ENCODE measurements at places on chromosomes 7 and 10. TPM values are rescaled to one million over a fixed set of nuclear protein-coding genes. Genes with fewer than 3 reads are reported as not detected.

The PRSS37 gene
- not detected for total RNA-seq

- no peak overlapping the region for H3K27ac ChIP-seq
- H3K27me3 ChIP-seq = no peaks in the 10 kb centered on the region
- H3K4me3 ChIP-seq = no peak overlapping the region
- H3K4me1 ChIP-seq = no peaks in the 10 kb centered on the region
- H3K36me3 ChIP-seq = no peaks in the 10 kb centered on the region
These were observed 136.7 kb upstream of the CHST15 start for GRCh38 chr10:124229989-124230634.

The AKR1C8 gene
- not detected for total RNA-seq

DNA sequence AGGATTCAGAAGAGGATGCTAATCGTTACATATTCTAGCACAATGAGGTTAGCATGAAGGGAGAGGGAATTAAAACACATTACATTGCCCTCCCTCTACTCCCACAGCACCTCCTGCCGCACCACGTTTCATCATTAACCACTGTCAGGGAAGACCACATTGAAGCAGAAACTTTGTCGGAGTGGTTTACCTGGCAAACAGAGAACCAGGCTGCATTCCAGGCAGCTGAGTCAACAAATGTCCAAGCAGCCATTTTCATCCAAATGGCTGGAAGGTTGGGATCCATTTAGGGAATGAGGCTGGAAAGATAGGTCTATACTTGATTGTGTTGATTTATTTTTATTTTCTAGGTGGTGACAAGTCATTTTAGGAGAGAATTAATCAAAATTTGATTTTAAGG lies 273.6 kb downstream of the DYNC1I1 start:
- no peaks in the 10 kb centered on the region for H3K4me1 ChIP-seq
- DNase-seq = no peak
- no peaks in the 10 kb centered on the region for H3K36me3 ChIP-seq
- no peak overlapping the region for H3K27ac ChIP-seq
- H3K27me3 ChIP-seq = no peaks in the 10 kb centered on the region

DNA sequence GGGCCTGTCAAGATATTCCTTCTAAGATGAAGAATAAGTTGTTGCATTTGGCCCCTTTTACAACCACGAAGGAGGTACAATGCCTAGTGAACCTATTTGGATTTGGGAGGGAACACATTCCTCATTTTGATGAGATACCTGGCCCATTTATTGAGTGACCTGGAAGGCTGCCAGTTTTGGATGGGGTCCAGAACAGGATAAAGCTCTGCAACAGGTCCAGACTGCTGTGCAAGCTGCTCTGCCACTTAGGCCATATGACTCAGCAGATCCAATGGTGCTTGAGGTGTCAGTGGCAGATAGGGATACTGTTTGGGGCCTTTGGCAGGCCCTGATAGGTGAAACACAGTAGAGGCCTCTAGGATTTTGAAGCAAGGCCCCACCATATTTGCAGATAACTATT lies 704.6 kb downstream of the CCSER2 start:
- H3K4me1 ChIP-seq = no peaks in the 10 kb centered on the region
- H3K4me3 ChIP-seq = no peak overlapping the region
- H3K27ac ChIP-seq = no peak overlapping the region
- DNase-seq = no peak
- H3K27me3 ChIP-seq = no peaks in the 10 kb centered on the region

GRCh38 chr10:63753808-63754207 lies 232.6 kb downstream of the REEP3 start:
- no peak overlapping the region for H3K27ac ChIP-seq
- no peaks in the 10 kb centered on the region for H3K4me1 ChIP-seq
- H3K36me3 ChIP-seq = no peaks in the 10 kb centered on the region
- DNase-seq = no peak

DNA sequence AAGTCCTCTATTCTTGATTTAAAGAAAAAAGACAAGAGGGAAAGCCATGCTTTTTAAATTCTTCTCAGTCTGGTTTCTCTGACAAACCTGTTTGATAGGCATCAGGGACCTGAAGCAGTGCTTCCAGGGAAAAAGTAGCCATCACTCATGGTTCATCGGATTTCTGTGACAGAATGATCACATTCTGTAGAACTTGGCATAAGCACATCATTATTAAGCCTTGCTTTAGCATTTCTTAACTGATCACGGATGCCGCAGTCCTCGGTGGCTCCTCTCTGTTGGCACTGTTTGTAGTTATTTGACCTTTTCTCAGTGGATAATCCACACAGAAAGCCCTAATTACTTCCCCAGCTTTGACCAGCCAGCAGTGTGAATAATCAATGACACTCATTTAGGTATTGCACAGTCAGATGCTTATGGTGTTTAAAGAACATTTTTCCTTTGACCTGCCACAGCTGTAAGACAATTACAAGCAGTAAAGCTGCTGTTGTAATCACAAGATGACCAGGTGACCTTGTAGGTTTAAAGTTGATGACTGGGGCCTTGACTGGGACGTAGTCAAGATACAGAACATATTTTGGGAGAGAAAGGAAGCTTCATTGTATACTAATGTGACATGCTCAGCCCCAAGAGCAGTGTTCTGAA lies 64.4 kb upstream of the SKAP2 start:
- DNase-seq = no peak
- no peak overlapping the region for H3K4me3 ChIP-seq
- H3K27me3 ChIP-seq = no peaks in the 10 kb centered on the region
- no peaks in the 10 kb centered on the region for H3K36me3 ChIP-seq
- H3K4me1 ChIP-seq = no peaks in the 10 kb centered on the region

The SDK1 gene
- total RNA-seq = 0.04 TPM

DNA sequence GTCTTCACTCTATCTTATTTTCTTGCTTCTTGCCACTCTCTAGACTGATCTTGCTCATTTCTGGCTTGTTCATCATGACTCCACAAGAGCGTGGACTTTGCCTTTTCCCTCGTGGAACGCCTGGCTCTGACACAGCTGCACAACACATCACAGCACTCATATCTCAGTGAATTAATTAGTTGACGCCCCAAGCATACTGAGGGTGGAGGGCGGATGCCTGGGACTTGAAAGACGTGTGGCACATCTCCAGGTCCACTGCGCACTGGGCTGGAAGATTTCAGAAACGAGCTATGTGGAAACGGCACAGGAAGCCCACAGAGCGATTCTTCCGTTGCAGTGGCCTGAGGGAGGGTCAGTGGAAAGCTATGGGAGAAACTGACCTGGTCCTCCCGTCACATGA lies 23.6 kb upstream of the PLEKHA1 start:
- no peaks in the 10 kb centered on the region for H3K27me3 ChIP-seq
- no peak overlapping the region for H3K4me3 ChIP-seq
- H3K36me3 ChIP-seq = no peaks in the 10 kb centered on the region
- DNase-seq = no peak

DNA sequence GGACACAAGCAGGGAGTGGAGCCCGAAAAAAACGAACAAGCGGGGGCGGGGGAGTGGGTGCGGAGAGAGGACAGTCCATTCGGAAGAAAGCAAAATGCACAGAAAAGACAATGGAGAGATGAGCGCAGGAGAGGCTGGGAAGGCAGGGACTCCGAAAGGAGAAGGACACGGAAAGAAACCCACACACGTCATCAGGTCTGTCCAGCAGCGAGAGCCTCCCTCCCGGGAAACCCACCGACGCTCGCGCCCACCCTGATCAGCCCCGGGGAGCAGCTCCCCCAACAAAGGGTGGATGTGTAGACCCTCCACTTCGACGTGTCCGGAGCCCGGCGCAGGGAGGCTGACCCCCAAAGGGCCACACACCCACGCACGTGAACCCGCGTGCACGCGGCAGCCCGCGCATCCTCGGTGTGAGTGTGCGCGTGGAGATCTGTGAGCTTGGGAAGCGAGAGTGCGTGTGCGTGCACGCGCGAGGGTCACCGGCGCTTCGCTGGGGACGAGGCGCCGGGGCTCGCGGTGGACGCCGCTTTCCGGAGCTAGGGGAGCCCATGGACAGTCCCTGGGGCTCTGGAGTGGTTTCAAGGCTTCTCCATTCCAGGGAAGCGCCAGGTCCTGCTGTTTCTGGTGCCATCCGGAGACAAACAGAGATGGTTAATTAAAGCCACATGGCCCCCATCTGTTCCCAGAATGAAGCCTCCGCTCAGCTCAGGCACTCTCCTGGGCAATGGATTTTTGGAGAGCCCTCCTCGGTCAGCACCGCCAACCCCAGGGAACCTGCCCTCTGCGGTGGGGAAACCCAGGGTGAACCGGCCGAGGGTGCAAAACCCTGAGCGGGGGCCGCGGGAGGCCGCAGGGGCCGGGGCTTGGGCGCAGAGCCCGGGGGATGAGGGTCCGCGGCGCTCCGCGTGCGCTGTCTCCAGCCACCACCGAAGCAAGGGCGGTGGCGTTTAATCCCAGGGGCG lies 916 bp downstream of the LAMB1 start:
- H3K36me3 ChIP-seq = no peaks in the 10 kb centered on the region
- H3K4me3 ChIP-seq = peak overlapping the region; percentile 8
- peaks cover 15% of the 10 kb centered on the region for H3K27me3 ChIP-seq
- DNase-seq = no peak

The CDNF gene
- 1.2 TPM for total RNA-seq

DNA sequence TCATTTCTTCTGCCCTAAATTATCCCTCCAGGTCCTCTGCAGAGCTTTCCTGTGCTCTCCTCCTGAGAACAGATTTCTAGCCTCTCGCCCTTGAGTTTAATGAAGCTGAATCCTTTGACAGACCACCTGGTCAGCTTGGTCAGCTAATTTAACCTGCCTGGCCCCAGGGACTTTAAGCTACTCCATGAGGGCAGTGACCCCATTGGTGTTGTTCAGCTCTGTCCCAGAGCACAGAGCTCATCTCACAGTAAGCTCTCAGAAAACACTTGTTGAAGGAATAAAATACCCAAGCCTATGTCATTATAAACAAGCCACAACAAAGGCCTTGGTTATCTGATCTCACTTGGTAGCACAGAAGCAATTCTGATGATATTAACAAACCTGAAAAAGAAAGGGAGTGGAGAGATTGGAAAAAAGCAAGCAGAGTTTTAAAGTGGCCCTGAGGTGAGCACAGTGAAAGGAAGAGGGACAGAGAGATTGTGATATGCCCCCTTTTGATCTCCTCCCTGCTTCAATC lies 24.4 kb downstream of the SLC26A4 start:
- H3K4me1 ChIP-seq = no peaks in the 10 kb centered on the region
- H3K27ac ChIP-seq = no peak overlapping the region
- no peaks in the 10 kb centered on the region for H3K27me3 ChIP-seq
- no peaks in the 10 kb centered on the region for H3K36me3 ChIP-seq

The NAT16 gene
- not detected for total RNA-seq

- no peak overlapping the region for H3K27ac ChIP-seq
- DNase-seq = no peak
- no peaks in the 10 kb centered on the region for H3K4me1 ChIP-seq
- H3K4me3 ChIP-seq = no peak overlapping the region
- H3K27me3 ChIP-seq = no peaks in the 10 kb centered on the region
- H3K36me3 ChIP-seq = no peaks in the 10 kb centered on the region
These were observed 285.9 kb upstream of the SMIM30 start for GRCh38 chr7:113404245-113404644.

GRCh38 chr10:114347241-114347640 lies 57.1 kb downstream of the AFAP1L2 start:
- no peak overlapping the region for H3K27ac ChIP-seq
- no peak overlapping the region for H3K4me3 ChIP-seq
- H3K4me1 ChIP-seq = no peaks in the 10 kb centered on the region
- no peaks in the 10 kb centered on the region for H3K36me3 ChIP-seq

The AMPH gene
- not detected for total RNA-seq

The ANKRD61 gene
- not detected for total RNA-seq

DNA sequence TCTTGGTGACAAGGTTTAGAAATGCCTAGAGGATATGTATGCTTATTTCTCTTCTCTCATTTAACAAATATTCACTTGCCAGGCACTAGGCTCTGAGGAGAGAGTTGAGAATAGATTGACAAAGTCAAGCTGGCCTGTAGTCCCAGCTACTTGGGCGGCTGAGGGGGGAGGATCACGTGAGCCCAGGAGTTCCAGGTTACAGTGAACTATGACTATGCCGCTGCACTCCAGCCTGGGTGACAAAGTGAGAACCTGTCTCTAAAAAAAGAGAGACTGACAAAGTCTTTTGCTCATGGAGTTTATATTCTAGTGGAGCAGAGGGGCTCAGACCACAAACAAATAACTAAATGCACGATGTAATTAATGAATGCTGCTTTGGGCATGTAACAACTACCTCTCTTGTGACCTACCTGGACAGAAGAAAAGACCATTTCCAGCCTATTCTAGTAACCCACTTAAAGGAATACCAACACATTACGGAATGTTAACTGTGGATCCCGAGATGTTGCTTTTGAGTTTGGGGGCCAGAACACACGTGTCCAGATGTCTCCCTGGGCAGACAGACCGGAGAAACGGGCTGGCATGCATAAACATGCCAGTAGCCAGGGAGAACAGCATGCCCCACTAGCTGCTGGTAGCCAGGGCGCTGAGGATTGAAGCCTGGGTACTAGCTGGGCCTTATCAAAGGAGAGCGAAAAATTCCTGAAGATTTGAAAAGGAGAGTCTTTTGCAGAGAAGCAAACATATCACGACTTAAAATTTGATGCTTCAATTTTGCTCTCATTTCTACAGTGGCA lies 2.6 kb upstream of the BMPR1A start:
- H3K27me3 ChIP-seq = no peaks in the 10 kb centered on the region
- no peak overlapping the region for H3K27ac ChIP-seq
- H3K36me3 ChIP-seq = no peaks in the 10 kb centered on the region

- H3K36me3 ChIP-seq = no peaks in the 10 kb centered on the region
- H3K27ac ChIP-seq = no peak overlapping the region
- no peak for DNase-seq
- H3K27me3 ChIP-seq = no peaks in the 10 kb centered on the region
- no peak overlapping the region for H3K4me3 ChIP-seq
- H3K4me1 ChIP-seq = no peaks in the 10 kb centered on the region
These were observed 61.7 kb downstream of the VIM start for GRCh38 chr10:17289763-17290162.

The AUTS2 gene
- total RNA-seq = 5.3 TPM

DNA sequence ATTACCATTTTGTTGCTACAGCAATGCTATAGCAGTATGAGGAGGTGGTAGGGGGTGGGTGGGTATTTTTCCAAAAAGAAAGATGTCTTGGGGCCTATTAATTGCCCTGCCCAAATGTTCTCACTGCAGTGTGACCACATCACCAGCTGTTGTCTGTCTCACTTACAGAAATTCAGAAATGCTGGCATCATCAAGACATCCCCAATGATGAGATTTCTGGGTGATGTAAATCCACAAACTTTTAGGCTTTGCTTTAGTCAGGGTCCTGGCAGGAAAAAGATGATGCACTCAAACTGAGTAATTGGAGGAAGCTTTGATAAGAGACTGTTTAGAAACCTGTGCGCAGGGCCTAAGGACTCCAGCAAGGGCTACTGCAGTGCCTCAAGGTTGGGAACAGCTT lies 56.2 kb upstream of the OPN4 start:
- H3K27me3 ChIP-seq = no peaks in the 10 kb centered on the region
- no peak overlapping the region for H3K27ac ChIP-seq
- H3K36me3 ChIP-seq = no peaks in the 10 kb centered on the region
- H3K4me1 ChIP-seq = no peaks in the 10 kb centered on the region

- DNase-seq = no peak
- H3K4me3 ChIP-seq = no peak overlapping the region
- H3K27me3 ChIP-seq = peaks cover 5% of the 10 kb centered on the region
- H3K27ac ChIP-seq = no peak overlapping the region
These were observed 276.4 kb downstream of the SFMBT2 start for GRCh38 chr10:7134448-7134847.

Data from CD8-positive, alpha-beta memory T cell (primary cell).